ENCODE measurements at places on chromosomes 16 and 17.

GRCh38 chr16:88722784-88723506 is 16.6 kb downstream of the CTU2 start:
- DNase-seq: no peak

- DNase-seq: no peak
Measured at GRCh38 chr17:15364615-15365014, 23.2 kb upstream of the TEKT3 start.

- DNase-seq: peak; percentile 35
Measured at GRCh38 chr17:83183951-83184506, 104.6 kb downstream of the METRNL start.

- no peak for DNase-seq
Measured at GRCh38 chr17:82630212-82630611, 18.0 kb downstream of the WDR45B start.

GRCh38 chr17:7684851-7685532 is 2.3 kb downstream of the TP53 start:
- no peak for DNase-seq

DNA sequence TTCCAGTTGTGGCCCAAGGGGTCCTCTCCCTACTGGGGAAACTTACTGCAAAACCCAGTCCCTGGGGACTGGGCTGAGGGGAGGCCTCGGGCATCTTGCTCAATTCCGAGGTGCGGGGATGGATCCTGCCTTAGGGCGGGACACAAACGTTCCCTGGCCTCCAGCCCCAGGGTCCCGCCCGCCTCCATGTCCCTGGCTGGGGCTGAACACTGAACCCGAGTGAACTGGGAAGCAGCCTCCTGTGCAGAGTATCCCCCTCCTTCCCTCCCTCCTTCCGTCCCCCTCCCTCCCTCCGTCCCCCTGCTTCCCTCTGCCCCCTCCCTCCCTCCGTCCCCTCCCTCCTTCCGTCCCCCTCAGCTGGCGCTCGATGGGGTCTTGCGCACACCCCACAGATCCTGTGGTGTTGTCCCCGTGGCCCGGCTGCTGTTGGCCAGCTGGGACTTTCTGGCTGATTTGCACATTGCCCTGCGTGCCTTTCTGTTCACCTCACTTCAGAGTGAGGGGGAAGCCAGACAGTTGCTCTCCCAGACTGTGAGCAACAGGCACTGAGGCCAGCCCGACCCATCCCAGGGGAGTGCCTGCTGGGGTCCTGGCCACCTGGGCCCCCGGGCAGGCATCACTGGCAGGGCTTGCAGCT is 5.5 kb downstream of the TRAF7 start:
- DNase-seq: no peak

- peak; percentile 79 for DNase-seq
Measured at GRCh38 chr17:82228842-82229697, at the start of gene SLC16A3. Gene SLC16A3, plus strand, starts transcription at chr17:82229042. Its CDS starts 6,967 bp downstream, at chr17:82236009.

- no peak for DNase-seq
Measured at GRCh38 chr16:60166111-60166510, 1432.0 kb upstream of the GOT2 start.

DNA sequence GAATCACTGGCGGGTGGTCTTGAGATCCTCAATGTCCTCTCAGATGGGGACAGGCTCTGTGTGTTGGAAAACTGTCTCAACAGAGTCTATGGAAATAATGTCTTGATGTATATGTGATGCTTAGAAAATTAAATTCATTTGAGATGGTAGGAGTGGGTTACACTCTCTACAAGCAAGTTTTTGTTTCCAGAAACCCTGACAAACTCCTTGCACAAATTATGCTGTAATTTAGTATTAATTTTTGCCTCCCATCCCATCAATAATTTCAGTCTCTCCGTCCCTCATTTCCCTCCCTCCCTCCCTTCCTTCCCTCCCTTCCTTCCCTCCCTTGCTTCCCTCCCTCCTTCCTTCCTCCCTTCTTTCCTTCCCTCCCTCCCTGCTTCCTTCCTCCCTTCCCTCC is 488.0 kb upstream of the C16orf82 start:
- DNase-seq: no peak

DNA sequence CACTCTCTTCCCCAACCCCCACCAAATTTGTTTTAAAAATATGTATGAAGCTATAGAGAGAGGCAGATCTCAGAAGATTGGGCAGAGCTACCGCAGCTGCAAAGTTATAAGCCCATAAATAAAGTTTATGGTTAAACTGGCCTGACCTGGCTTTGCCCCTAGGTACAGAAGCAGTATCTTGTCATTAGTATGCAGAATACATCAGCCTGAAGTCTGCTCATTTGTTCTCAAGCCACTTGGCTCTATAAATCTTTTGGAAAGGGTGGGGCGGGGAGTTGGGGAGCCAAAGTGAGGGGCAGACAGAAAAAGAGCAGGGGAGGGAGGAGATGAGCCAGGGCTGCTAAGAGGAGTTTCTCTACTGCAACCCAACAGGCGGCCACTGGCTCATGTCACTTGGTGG is 113.2 kb downstream of the SOX9 start:
- DNase-seq: no peak

DNA sequence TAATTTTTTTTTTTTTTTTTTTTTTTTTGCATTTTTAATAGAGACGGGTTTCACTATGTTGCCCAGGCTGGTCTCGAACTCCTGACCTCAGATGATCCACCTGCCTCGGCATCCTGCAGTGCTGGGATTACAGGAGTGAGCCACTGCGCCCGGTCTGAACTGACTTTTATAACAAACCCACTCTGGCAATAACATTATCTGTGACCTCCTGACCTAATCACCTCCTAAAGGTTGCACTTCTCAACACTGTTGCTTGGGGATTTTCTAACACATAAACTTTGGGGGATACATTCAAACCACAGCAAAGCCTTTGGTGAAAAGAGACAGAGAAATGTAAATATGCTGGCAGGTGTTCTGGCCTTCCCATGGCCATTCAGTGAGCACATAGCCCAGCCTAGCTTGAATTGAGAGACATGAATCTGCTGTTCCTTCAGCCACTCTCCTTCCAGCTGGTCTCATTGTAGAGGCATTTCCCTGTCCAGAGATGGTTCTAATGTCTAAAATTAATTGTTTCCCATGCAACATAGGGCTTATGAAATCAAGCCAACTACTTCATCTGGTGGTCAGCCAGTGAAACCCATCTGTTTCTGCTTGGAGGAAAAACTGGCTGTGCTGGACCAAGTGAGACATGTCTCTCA is 28.3 kb downstream of the LYRM1 start:
- DNase-seq: no peak

DNA sequence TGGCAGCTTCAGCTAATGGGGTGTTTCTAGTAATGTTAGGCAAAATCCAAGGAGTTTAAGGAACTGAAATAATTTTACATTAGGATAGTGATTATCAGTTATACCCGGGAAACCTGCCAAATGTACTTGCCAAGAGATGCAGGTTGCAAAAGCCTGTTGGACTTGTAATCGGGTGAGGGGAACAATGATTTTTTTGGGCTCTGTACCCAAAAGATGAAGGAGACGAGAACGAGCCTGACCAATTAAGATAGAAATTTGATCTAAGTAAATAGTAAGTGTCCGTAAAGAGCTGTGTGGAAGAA is 56.3 kb upstream of the ARL4D start:
- no peak for DNase-seq

GRCh38 chr16:67803894-67804293 is 2.5 kb downstream of the RANBP10 start:
- DNase-seq: no peak

DNA sequence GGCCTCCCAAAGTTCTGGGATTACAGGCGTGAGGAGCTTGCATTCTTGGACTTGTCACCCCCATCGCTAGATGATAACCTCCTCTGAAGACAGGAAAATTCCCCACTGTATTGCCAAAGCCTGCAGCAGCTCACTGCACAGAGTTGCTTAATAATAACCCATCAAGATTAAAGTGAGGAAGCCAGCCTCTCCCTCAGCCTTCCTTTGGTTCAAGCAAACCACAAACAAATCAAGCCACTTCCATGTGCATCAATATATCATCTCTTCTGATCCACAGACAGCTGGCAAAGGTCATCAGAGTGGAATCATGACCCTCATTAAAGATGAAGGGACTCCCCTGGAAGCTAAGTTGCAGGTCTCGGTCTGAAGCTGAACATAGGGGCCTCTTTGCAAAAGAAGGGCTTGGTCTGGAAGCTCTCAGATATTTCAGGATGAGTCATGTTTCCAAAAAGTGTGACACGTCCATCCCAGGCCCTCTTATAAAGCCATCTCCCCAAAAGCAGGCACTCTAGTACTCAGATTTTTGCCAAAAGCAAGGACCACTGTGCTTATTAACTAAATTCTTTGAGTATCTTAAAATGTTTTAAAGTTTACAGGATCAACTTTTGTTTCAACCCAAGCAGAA is 4.8 kb downstream of the EMP2 start:
- no peak for DNase-seq

GRCh38 chr17:28261219-28261618 is 57.8 kb upstream of the TMEM97 start:
- no peak for DNase-seq

GRCh38 chr17:78839762-78840529 is 668 bp downstream of the USP36 start:
- no peak for DNase-seq

GRCh38 chr16:24610416-24610755 is 71.0 kb downstream of the RBBP6 start:
- DNase-seq: peak; percentile 43

DNA sequence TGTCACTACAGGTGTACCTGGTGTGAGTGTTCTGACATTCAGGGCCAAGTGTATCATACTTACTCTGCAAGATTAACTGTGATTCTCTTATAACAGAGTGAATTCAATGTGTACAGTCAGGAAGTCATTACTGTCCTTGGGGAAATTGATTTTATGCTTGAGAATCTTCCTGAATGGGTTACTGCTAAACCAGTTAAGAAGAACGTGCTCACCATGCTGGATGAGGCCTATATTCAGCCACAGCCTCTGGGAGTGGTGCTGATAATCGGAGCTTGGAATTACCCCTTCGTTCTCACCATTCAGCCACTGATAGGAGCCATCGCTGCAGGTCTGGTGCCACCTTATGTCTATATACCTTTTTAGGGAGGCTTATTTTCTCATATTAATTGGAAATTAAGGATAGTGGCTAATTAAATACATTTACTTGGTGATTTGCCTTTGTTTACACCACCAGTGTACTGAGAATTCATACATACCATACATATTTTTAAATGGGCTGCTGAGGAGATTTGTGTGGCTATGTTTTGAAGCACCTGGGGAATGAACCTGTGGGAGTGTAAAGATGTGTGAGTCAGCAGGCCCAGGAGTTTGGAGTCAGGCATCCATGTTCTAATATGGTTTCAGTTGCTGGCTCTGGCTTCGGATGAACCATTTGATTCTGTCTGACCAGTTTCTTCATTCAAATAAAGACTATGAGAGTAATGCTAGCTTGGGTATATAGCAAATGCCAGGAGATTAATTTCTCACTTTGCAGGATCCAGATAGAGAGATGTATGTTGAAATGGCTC is 3.1 kb downstream of the ALDH3A2 start:
- DNase-seq: no peak

DNA sequence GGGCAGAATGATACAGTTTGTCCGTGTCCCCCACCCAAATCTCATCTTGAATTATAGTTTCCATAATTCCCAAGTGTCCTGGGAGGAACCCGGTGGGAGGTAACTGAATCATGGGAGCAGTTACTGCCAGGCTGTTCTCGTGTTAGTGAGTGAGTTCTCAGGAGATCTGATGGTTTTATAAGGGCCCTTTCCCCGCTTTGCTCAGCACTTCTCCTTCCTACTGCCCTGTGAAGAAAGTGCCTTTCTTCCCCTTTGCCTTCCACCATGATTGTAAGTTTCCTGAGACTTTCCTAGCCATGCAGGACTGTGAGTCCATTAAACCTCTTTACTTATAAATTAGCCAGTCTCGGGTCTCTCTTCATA is 28.9 kb upstream of the SEC14L1 start:
- no peak for DNase-seq

- DNase-seq: no peak
Measured at GRCh38 chr17:42908872-42909700, 8.5 kb downstream of the G6PC1 start.

DNA sequence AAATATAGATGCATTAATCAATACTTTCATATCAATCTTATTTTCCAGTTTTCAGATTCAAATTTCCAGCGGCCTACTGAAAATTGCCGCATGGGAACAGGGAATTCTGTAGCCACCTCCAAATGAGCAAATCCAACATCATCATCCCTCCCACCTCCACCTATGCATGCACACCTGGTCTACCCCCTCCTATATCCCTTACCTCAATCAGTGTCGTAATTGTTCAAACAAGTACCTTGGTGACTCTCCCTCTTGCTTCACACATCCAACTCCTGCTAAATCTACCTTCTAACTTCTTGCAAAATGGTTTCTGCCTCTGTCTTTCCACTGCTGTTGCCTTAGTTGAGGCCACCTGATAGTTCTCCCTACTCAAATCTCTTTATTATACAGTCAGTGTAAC is 160.1 kb downstream of the SOX9 start:
- DNase-seq: no peak

GRCh38 chr17:2978991-2979390 is 84.4 kb downstream of the OR1D5 start:
- DNase-seq: no peak

DNA sequence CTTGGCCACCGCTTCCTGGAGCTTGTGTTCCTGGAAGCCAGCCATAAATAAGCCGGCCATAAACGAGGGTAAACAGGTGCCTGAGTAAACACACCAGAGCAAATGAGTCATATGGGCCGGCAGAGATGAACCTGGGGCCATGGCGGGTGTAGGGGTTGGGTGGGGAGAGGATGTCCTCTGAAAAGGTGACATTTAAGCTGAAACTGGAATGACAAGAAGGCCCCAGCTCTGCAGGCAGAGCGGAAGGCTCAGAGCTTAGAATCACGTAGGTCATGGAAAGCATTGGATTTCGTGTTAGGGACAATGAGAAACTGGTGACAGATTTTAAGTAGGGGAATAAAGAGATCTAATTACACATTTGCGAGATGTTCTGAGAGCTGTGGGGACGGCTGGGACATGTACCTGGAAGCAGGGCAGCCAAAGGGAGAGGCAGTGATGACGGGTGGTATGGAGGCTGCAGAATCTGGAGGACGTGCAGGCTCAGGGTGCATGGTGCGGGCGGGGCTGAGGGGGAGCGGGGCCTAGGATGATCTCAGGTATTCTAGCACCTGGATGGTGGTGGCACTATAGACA is 8.1 kb upstream of the DNASE1 start:
- no peak for DNase-seq

DNA sequence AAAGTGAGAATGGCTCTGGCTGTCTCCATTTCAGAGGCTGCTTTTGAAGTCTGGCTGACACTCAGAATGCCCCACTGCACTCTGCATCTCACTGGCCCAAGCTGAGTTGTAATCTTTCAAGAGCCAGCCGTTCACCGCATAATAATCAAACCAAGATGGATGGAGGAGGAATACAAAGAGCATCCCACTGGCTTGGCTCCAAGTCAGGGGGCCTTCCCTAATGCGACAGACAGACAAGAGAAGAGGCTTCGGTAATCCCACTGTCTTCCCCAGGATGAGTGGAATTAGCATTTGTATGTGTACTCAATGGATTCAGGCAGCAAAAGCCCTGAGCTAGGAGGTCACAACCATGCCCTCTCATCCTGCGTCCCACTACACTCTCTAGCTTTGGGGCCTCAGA is 68.0 kb downstream of the CBLN1 start:
- DNase-seq: no peak
